Esophagus muscularis mucosa (tissue), 4 donors: ENCODE measurements at places on chromosomes 7 and 10. TPM values are rescaled to one million over a fixed set of nuclear protein-coding genes. Genes with fewer than 3 reads are reported as not detected.
A peak's percentile ranks its signal among the peaks of the same experiment; 100 is the strongest.

GRCh38 chr7:1012004-1012715, 29.2 kb downstream of the CYP2W1 start:
- no peak overlapping the region for H3K4me3 ChIP-seq
- no peak overlapping the region for H3K27ac ChIP-seq
- H3K4me1 ChIP-seq, result peaks cover 45% of the 10 kb centered on the region

Gene CPN1
- total RNA-seq, result not detected

Gene EPC1
- total RNA-seq, result 30.2 TPM

- no peaks in the 10 kb centered on the region for H3K36me3 ChIP-seq
- no peak overlapping the region for H3K4me3 ChIP-seq
- H3K4me1 ChIP-seq, result peaks cover 64% of the 10 kb centered on the region
- no peak for DNase-seq
Measured at GRCh38 chr10:119289227-119289920, 82.0 kb downstream of the GRK5 start.

GRCh38 chr10:61463035-61463909, 10.1 kb upstream of the TMEM26 start:
- DNase-seq, result no peak
- H3K27me3 ChIP-seq, result no peaks in the 10 kb centered on the region
- no peak overlapping the region for H3K4me3 ChIP-seq
- no peak overlapping the region for H3K27ac ChIP-seq
- H3K36me3 ChIP-seq, result no peaks in the 10 kb centered on the region
- no peaks in the 10 kb centered on the region for H3K4me1 ChIP-seq

Gene ADGRA1
- total RNA-seq, result under 0.01 TPM

- DNase-seq, result no peak
- no peaks in the 10 kb centered on the region for H3K4me1 ChIP-seq
- H3K36me3 ChIP-seq, result no peaks in the 10 kb centered on the region
- H3K4me3 ChIP-seq, result no peak overlapping the region
- H3K27me3 ChIP-seq, result no peaks in the 10 kb centered on the region
Measured at GRCh38 chr10:947051-947450, 15.5 kb upstream of the LARP4B start.

DNA sequence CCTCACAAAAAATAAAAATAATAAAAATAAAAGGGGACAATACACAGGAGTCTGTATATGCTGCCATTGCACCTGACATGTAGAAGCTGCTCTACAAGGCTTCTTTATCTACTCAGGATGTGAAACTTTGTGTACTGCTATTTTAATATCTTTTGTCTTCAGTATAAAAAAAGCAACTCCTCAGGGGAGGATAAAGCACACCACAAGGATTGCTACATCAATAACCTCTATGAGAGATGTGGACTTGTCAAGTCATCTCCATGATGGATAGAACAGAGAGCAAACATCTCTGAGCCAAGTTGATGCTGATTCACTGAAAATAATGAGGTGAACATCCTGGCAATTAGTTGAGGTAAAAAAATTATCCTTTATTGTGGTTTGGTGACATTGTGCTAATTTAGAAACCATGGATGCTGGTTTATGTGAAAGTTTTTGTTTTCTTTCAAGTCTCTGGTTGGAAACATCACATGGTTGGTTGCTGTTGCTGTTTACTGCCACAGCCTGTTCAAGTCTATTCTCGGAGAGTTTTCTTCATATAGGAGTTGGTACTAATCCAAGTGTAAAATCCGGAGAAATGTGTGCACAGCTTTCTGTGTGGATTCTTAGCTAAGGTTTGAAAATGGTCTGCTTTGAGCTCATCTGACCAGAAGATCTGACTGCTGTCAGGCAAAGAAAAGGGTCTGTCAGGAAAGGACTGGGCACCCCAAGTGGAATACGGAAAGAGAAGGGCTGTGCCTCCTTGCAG, 1.5 kb upstream of the HECW1 start:
- no peak overlapping the region for H3K4me3 ChIP-seq
- H3K27me3 ChIP-seq, result peaks cover 7% of the 10 kb centered on the region
- no peak overlapping the region for H3K27ac ChIP-seq

- H3K27ac ChIP-seq, result no peak overlapping the region
- no peak overlapping the region for H3K4me3 ChIP-seq
- DNase-seq, result no peak
- H3K4me1 ChIP-seq, result peaks cover 14% of the 10 kb centered on the region
Measured at GRCh38 chr10:127313996-127314700, 117.8 kb upstream of the INSYN2A start.

Gene FAM237B
- total RNA-seq, result not detected

DNA sequence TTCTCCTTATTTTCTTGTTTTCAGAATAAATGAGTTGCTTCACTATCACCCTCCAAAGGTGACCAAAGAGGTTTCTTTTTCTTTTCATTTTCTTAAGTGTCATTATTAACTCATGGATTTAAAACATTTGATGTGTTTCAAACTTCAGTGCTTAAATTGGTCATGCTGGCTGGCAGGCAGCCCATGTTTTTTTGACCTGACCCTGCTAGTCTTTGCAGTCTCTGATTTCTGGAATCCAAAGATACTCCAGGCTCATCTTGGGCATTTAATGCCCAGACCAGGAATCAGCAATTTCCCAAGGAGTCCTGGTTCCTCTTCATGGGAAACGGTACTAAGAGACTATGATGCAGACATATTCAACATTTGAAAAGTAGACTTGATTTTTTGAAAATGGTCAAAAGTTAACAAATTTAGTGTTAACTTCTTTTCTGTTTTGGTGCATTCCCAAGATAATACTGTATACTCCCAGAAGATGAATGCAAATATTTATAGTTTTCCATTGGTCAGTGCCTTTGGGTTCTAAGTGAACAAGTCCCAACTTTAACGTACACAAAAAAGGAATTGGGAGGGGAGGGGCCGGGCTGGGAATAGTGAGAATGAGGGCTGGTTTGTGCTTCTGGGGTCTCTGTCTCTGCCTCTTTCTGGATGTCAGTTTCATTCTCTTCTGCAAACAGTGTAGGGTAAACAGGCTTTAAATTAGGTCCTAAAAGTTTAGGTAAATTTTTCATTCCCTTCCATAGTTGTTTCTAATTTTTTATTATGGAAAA, 19.8 kb downstream of the NUB1 start:
- peaks cover 68% of the 10 kb centered on the region for H3K36me3 ChIP-seq
- no peak overlapping the region for H3K27ac ChIP-seq
- no peak overlapping the region for H3K4me3 ChIP-seq
- H3K4me1 ChIP-seq, result peaks cover 11% of the 10 kb centered on the region

DNA sequence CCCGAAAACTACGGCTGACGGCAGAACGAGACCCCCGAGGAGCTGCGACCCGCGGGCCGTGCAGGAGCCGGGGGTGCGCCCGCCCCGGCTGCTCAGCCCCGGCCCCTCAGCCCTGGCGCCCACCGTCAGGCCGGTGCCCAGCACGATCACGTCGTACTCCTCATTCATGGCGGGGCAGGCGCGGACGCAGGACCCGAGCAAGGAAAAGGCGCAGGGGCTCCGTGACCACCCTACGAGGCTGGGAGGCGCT, 218 bp downstream of the GDI2 start:
- H3K36me3 ChIP-seq, result no peaks in the 10 kb centered on the region
- no peaks in the 10 kb centered on the region for H3K27me3 ChIP-seq
- H3K27ac ChIP-seq, result peak overlapping the region; percentile 98

DNA sequence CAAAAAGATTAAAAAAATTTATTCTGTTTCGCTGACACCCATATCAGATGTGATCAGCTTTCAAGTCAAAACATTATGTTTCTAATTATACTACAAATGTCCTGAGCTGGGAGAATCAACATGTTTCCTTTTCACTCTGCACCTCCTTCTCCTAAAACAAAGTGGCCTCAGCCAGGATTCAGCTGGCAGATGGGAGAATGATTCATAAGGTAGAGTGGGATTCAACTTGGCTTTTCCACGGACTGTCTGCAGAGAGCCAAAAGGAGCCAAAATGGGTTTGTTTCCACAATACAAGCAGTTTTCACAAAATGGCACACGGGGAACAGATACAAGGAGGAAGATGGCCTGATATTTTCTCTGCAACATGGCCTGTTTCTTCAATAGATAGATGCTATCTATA, 376.5 kb upstream of the PRKCQ start:
- DNase-seq, result no peak
- no peaks in the 10 kb centered on the region for H3K27me3 ChIP-seq
- no peak overlapping the region for H3K4me3 ChIP-seq
- H3K36me3 ChIP-seq, result no peaks in the 10 kb centered on the region
- H3K27ac ChIP-seq, result no peak overlapping the region
- no peaks in the 10 kb centered on the region for H3K4me1 ChIP-seq

DNA sequence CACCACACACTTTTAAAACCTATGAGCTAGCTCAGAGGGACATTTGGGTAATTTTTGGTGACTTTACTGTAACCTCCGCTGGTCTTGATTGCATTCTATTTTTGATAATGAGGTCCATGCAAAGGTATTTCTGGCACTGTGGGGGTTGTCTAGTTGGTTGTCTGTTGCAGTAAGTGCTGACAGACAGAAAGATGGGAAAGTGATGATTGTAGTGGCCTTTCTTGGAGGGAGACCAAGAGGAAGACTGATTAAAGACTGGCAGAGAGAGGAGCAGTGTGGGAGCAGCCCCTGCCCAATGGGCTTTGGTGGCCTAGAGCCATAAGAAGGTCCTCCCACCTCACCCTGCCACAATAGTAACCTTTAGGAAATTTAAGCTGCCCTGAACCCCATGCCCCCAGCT, 173.4 kb upstream of the CTBP2 start:
- H3K27ac ChIP-seq, result no peak overlapping the region
- DNase-seq, result no peak
- H3K27me3 ChIP-seq, result no peaks in the 10 kb centered on the region
- no peak overlapping the region for H3K4me3 ChIP-seq
- H3K36me3 ChIP-seq, result no peaks in the 10 kb centered on the region

- no peaks in the 10 kb centered on the region for H3K36me3 ChIP-seq
- H3K4me3 ChIP-seq, result no peak overlapping the region
- H3K4me1 ChIP-seq, result no peaks in the 10 kb centered on the region
- no peaks in the 10 kb centered on the region for H3K27me3 ChIP-seq
- no peak for DNase-seq
Measured at GRCh38 chr10:13902868-13903587, 316.3 kb downstream of the PRPF18 start.

Gene INSYN2A
- total RNA-seq, result 0.42 TPM

DNA sequence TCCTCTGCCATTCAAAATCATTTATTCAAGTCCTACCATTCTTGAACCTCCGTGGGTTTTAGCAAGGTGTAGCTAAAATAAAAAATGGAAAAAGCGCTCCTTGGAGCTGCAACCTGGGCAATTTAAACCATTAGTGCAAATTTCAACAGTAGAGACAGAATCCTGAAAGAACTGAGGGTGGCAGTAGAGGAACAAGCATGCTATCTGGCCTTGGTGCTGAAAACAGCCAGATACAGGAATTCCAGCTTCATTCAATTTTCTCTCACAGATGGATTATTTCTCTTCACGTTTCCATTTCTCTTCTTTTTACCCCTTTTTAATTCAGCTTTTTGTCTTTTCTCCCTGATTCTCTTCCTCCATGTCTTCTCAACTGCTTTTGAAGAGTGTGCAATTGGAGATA, 77.7 kb downstream of the OTUD1 start:
- no peak overlapping the region for H3K27ac ChIP-seq
- no peaks in the 10 kb centered on the region for H3K4me1 ChIP-seq
- H3K36me3 ChIP-seq, result no peaks in the 10 kb centered on the region
- H3K4me3 ChIP-seq, result no peak overlapping the region
- no peak for DNase-seq

DNA sequence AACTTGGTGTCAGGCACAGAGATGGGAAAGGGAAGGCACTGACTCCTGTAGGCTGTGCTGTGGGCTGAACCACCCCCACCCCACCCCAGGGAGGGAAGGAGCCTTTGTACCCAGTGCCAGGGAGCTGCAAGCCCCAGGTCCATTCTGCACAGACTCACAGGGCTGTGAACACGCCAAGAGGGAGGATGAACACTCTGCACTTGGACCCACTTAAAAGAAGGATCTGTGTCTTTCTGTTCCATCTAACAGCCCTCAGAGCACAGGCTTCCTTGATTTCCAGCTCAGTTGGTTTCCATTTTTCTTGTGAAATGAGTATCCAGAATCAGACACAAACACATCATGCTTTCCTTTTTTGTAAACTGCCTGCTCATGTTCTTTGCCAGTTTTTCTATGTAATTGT, 84.9 kb downstream of the GRB10 start:
- H3K36me3 ChIP-seq, result peaks cover 8% of the 10 kb centered on the region
- H3K4me1 ChIP-seq, result peaks cover 13% of the 10 kb centered on the region
- H3K27me3 ChIP-seq, result no peaks in the 10 kb centered on the region
- H3K4me3 ChIP-seq, result no peak overlapping the region

Gene DNAH11
- 11.9 TPM for total RNA-seq

Gene ZNF282
- 16.9 TPM for total RNA-seq

GRCh38 chr10:33327751-33328150, 6.7 kb downstream of the NRP1 start:
- DNase-seq, result no peak
- no peak overlapping the region for H3K4me3 ChIP-seq
- peaks cover 70% of the 10 kb centered on the region for H3K4me1 ChIP-seq
- no peaks in the 10 kb centered on the region for H3K36me3 ChIP-seq
- H3K27ac ChIP-seq, result peak overlapping the region; percentile 5

DNA sequence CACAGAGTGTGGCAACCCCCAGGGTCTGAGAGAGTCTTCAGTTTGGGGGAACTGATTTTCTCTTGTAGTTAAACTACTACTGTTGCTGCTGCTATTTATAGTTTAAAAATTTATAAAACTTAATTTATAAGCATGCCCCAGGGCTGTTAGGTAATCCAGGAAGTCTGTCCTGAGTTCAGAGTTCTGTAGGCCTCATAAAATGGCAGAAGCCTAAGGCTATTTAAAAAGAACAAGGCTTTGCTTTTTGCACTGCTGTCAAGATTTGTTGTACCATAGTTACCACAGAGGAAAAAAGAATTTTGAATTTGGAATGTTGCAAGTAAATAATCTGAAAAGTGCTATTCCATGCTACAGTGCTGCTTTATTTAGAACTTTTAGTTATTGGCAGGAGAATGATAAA, 66.1 kb downstream of the AGK start:
- no peaks in the 10 kb centered on the region for H3K4me1 ChIP-seq
- peaks cover under 1% of the 10 kb centered on the region for H3K36me3 ChIP-seq
- H3K27ac ChIP-seq, result no peak overlapping the region
- no peaks in the 10 kb centered on the region for H3K27me3 ChIP-seq
- DNase-seq, result no peak

Gene TAS2R5
- 1.2 TPM for total RNA-seq

DNA sequence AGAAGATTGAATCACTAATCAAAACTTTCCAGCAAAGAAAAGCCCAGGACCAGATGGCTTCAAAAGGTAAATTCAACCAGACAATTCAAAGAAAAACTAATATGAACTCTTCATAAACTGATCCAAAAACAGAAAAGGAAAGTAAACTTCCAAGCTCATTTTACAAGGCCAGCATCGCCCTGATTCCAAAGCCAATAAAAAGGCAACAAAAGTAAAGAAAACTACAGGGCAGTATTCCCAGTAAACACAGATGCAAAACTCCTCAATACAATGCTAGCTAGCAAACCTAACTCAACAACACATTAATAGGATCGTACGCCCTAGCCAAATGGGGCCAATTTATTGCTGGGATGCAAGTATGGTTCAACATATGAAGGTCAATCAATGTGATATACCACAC, 53.1 kb downstream of the RNF32 start:
- no peaks in the 10 kb centered on the region for H3K27me3 ChIP-seq
- no peaks in the 10 kb centered on the region for H3K4me1 ChIP-seq
- H3K36me3 ChIP-seq, result no peaks in the 10 kb centered on the region
- no peak overlapping the region for H3K4me3 ChIP-seq
- DNase-seq, result no peak

Gene RBM17
- 48.5 TPM for total RNA-seq
